ENCODE measurements at places on chromosomes 4 and X. TPM values are rescaled to one million over a fixed set of nuclear protein-coding genes. Genes with fewer than 3 reads are reported as not detected.

- DNase-seq = no peak
These were observed 9.6 kb upstream of the SLC25A14 start for GRCh38 chrX:130330146-130330545.

DNA sequence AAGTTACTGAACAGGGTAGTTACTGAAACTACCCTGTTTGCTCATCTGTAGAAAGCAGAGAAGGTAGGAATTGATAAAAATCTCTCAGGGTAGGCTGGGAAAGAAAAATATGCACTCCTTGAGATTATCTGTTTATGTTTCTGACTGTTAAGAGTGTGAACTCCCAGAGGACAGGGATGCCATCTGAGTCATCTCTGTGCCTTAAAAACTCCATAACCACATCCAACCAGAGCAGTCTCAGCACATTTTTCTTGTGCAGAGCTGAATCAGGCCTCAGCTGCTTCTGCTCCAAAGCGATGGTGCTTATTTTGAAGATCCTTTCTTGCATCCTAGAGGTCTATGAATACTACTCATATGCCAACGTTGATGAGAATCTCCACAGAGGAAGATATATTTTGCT is 9.9 kb downstream of the CENPVL3 start:
- DNase-seq = no peak

Gene XAGE1A
- not detected for total RNA-seq

DNA sequence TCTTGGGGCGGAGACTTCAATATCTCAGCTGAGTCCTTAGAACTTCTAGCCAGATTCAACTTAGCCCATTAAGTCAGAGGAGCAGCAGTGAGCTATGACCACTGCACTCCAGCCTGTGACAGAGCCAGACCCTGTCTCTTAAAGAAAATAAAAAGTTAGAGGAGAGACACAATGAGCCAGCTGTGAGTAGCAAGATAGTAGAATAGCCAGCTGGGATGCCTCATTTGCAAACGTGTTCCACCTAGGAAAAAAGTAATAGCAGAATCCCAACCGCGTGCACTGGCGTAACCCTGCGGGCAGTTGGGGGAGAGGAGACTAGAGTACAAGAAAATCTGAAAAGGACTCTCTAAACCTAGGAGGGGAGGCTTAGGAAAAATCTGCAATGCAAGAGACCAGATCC is 133.2 kb upstream of the ANXA3 start:
- DNase-seq = no peak

All from hematopoietic multipotent progenitor cell (in vitro differentiated cells).